Ureter (tissue), 1 donor: ENCODE measurements at places on chromosomes 3 and 15. TPM values are rescaled to one million over a fixed set of nuclear protein-coding genes. Genes with fewer than 3 reads are reported as not detected.

GNB4 gene
- 19.5 TPM for total RNA-seq

PRSS50 gene
- 1.6 TPM for total RNA-seq

EPHA3 gene
- total RNA-seq, result 11.4 TPM

LRTM1 gene
- total RNA-seq, result not detected

GABRG3 gene
- total RNA-seq, result 1.6 TPM

CHRNA7 gene
- 8.3 TPM for total RNA-seq

- no peak for DNase-seq
Observed at GRCh38 chr3:139318431-139318816, 25.4 kb upstream of the MRPS22 start.

DNA sequence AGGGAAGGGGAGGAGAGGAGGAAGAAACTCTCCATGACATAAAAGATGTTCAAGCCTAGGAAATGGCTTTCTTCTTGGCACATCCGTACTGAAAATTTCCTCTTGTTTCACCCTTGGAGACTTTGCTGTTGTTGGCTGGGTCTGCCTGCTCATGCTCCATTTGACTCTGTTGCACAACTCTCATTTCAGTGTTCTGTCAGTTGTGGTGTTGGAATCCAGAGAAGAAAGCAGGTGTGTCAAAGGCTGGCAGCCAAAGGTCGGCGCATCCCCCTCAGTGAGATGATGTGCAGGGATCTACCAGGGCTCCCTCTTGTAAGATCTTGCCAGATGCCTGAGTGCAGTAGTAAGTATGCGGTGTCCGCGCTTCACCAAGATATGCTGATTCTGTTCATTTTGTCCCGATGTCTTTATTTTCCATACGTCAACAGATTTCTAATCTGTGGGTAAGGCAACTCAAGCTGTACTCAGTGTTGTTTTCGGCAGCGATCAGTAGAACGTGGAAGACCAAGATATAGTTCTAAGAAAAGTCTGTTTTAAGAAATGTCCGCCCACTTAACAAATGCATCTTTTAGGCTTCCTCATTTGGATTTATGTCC, 265.2 kb upstream of the GOLGA6L4 start:
- DNase-seq, result no peak

DNA sequence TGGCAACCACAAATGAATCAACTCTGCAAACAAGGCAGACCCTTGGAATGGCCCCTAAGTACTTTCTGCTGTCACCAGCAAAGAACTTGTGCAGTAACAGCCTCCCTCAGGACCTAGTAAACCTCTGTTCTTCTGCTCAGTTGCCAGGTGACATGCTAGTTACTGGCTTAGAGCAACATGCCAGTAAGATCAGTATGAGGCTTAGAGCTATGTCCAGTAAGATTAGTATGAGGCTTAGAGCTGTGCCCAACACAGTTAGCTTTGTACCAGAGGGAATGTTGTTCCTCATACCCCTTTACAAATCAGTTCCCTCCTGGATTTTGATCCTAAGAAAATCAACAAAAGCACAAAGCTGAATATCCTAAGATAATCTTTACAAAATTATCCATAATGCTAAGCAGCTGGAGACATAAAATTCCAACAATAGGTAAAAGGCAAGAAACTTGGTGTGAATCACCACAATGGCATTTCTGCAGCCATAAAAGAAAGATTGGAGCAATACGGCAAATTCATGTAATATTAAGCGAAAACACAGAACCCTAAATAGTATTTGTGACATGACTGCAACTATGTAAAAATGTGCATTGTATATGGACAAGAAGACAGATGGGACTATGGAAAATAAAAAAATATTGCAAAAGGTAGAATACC, 107.3 kb upstream of the LPP start:
- no peak for DNase-seq

DNA sequence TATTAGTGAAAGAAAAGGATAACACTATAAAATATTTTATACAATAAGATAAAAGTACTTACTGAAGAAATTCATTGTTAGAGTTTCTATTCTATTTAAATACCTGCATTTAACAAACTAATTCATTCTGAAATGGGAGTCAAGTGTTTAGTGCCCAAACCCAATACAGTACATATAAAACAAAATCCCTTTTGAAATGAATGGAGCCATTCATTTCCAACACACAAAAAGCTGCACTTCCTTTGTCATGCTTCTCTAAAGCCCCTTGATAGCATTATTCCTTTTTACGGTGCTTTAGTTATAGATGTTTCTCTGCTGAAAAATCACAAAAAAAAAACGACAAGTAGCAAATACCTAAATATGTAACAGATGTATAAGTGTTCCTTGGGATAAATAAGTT, 596.3 kb downstream of the ZIC1 start:
- DNase-seq, result no peak

DNA sequence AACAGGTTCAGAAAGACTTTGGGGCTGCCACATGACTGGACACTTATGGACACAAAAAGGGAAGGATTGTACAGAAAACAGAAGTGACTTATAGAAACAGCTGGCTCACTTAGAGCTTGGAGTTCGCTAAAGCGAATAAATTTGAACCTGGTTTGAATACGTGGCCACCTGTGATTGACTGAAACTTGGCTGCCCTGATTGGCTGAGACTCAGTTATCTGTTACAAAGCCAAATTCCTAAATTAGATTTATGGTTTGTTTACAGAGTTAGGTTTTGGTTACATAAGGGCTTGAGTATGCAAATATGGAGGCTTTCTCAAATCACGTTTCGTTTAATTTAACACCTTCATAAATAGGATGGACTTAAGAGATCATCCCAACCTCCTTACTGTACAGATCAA, 270.2 kb downstream of the THSD4 start:
- DNase-seq, result no peak

DNA sequence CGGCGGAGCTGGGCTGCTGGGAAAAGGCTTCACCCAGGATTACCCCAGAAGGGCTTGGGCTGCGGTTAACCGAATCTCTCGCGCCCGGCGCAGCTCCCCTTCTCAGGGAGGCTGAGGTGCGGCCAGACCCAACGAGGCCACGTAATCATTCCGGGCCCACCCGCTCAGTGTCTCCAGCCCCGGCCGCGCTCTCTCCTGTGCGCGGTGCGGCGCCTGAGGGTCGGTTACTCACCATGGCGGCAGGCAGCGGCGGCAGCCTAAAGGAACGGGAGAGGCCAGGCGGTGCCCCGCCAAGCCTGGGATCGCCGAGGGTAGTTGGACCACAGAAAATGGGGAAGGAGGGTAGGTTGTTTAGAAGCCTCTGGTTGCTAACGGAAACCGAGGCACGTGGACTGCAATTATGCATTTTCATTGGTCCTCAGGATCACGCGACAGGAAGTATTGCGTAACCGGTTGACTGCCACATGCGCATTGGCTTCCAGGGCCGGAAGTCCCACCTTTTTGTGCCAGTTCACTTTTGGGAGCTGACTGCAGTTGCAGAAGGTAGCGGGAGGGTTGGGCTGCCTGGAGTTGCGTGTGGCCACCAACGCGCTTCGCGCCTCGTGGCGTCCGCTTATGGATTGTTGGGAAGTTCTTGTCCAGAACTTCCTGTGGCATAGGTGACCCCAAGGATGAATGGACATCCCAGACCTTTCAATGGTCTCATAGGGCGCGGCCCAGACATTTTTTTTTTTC, at the start of gene LZTFL1:
Gene LZTFL1 (minus strand): TSS at position 363 of the 735 bp plus-strand sequence. CDS start 128 bp downstream, at position 235.
- peak; percentile 97 for DNase-seq

DNA sequence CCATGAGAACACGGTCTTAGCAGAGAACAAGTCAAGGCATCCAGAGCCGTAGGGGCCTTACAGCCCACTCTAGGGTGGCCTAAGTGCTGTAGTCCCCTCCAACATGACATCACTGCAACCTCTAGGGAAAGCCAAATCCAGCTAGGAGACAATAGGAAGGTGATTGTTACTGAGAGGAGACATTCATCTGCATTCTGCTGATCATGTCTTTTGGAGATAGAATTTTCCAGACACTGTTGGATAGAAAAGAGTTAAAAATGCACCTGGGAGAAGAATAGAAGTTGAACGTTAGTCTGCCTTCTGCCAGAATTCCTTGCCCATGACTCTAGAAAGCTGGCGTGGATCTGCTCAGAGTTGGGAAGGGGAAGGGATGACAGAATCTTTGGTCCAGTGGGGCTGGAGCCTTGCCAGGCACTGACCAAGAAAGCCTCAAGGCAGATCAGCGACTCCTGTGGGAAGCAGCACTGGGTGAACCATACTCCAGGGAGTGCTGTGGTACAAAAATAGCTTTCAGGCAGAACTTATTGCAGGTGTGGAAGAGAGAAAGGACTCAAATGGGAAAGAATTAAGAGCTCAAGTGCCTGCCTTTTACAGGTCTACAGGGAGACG, 44.8 kb upstream of the RAF1 start:
- DNase-seq, result no peak
